ENCODE measurements at places on chromosomes 11 and 22.

- no peak for DNase-seq
Measured at GRCh38 chr11:60957188-60957587, 5.2 kb upstream of the SLC15A3 start.

- DNase-seq: no peak
Measured at GRCh38 chr11:121958971-121959325, 157.1 kb downstream of the BLID start.

DNA sequence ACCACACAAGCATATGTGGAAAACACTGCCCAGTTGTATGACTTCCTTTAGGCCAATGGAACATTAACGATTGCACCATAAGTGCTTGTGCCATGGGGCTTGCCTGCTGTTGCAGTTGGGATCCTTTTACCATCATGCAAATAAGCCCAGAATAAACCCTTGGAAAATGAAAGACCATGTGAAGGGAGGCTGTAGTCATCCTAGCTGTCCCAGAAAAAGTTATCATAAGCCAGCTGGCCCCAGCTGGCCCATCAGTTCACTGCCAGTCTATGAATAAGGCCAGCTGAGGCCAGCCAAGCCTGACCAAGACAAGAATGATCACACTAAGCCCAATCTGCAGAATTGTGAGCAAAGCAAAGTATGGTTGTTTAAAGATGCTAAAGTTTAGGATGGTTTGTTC lies 253.9 kb upstream of the ARHGAP20 start:
- no peak for DNase-seq

DNA sequence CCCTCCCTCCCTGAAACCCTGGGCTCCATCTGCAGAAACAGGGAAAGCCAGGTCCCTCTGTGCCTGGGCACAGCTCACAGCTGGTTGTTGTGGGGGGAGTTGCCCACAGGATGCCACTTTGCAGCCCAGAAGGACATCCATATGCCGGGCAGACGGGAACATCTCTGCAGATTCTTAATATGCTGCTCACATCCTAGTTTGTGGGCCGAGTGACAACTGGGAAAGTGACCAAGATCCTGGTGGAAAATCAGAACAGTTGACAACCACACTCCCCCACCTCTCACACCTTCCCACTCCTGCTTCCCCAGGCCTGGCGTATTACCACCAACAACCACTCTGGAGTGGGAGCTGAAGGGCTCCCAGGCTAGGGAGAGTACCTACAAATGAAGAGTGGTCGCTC lies 7.3 kb upstream of the SCGB1A1 start:
- no peak for DNase-seq

DNA sequence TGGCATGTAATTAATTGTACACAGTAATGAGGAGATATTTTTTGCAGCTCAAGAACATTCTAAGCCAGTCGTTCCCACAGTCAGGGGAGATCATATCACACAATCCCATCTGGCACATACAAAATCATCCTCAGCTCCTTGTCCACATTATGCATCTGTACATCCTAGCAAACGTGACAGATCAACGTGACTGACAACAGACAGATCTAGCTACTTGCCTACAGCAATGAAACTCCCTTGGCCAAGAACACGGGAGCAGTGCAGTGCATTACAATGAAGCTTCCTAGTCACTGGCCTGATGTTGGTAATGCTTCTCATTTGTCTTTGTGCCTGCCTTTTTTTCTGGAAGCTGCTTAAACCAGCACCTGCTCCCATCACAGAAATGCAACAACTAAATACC lies 24.5 kb upstream of the GUCY1A2 start:
- DNase-seq: no peak

- DNase-seq: no peak
Measured at GRCh38 chr11:64359712-64360445, 917 bp downstream of the RPS6KA4 start.

- DNase-seq: no peak
Measured at GRCh38 chr11:123174196-123175183, 20.6 kb downstream of the CLMP start.

DNA sequence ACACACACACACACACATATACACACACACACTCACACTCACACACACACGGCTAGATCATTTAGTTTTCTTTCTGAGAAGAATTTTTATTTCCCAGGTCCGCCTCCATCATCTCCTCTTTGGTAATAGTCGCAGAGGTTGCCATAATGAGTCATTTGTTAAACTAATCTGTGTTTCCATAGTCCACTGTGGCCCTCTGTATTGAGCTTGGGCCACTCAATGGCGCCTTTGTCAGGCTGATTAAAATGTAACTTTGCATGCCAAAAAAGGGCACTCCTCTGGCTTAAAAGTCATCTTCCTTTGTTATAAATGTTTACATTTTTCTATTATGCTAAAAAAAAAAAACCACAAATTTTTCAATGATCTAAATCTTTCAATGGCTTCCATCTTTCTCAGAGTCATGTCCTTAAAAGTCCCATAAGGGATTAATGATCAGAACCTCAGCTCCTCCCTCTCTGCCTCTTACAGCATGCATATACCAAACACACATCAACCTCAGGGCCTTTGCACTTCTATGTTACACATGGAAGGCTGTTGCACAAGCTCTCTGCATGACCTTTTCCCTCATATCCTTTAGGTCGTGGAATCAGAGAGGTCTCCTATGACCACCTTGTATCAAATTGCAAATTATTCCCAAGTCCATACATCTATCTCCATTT lies 35.3 kb downstream of the EHF start:
- DNase-seq: no peak

- DNase-seq: no peak
Measured at GRCh38 chr11:17777086-17777737, 42.6 kb downstream of the KCNC1 start.

DNA sequence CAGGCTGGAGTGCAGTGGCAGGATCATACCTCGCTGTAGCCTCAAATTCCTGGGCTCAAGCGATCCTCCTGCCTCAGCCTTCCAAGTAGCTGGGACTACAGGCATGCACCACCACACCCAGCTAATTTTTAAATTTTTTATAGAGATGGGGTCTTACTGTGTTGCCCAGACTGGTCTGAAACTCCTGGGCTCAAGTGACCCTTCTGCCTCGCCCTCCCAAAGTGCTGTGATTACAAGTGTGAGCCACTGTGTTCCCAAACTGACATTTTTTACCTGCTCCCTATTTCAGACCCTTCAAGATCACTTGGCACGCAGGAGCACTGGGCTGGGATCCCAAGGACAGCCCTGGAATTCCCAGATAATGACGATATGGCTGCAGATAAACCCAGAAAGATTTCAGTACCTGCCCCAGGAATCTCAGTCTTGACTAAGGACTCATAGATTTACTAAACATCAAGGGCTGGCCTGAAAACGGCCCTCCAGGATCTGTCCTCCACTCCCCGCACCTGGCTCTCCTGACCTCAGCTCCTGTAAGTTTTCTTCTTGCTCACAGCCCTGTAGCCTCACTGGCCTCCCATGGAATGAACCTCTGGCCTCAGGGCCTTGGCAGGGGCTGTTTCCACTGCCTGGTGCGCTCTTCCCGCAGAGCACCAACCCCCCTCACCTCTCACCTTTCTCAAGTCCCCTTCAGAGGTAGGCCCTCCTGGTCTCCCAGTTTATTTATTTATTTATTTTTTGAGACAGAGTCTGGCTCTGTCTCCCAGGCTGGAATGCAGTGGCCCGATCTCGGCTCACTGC lies 3.6 kb upstream of the CSNK1E start:
- DNase-seq: no peak

DNA sequence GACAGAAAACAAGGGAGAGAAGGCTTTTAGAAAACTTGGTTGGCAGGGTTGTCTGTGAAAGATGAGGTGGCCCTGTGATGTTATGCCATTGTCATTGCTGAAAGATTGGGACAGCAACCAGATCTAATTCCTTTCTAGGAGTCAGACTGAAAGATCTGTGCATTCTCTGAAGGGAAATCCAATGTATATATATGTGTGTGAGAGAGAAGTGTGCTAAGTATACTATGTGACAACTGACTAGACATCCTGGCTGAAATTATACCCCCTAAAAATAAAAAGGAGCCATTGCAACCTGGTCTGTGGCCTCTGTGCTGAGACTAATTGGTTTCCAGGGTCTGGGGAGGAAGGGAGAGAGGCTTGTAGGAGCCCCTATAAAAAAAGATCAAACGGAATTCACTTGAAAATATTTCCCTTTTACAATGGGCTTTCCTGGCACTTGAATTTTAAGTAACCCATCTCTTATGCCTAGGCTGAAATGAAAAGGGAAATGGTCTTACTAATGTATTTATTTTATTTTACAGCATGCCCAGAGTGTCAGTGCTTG lies 1.2 kb upstream of the MPPED2 start:
- DNase-seq: no peak

DNA sequence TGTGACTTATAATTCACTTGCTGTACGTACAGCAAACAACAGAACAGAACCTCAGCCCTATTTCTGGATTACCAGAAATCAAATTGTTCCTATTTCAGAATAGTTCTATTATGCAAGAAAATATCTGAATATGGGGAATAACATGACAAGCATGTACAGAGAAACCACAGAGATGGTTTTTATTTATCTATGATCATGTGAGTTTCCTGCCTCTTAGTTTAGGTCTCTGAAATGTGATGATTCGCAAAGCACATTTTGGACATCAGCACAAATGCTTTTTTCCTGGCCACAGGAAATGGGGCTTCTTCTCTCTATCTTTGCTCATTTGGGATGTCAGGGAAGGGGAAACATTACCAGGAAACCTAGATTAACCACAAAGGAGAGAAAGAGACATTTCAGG lies 266.7 kb upstream of the CTSC start:
- no peak for DNase-seq

DNA sequence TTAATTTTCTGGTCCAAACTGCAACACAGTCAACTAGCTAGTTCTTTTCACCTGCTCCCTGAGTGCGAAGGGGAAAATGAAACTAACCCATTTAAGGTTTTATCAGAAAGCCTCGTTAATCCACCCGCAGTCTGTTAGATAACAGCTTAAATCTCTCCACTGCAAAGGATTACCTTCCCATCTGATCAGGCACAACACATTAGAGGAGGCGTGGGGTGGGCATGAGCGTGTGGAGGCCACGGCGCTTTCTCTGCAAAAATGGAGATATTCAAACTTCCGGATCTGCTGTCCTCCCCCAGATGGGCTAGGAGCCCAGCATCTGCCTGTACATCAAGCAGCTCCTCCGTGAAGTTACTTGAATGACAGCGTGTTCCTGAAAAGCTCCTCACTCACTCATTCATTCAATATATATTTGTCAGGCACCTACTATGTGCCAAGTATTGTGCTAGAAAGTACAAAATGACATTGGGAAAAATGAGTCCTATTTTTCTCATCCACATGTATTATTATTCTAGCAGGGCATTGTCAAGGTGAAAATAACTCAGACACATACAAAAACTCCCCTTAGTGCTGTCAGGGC lies 13.5 kb upstream of the ANKK1 start:
- no peak for DNase-seq

GRCh38 chr11:129969920-129970319 lies 32.7 kb downstream of the PRDM10 start:
- DNase-seq: no peak

GRCh38 chr22:27312966-27313855 lies 488.3 kb downstream of the MN1 start:
- DNase-seq: no peak

- no peak for DNase-seq
Measured at GRCh38 chr11:96215110-96215782, 127.7 kb downstream of the MAML2 start.

DNA sequence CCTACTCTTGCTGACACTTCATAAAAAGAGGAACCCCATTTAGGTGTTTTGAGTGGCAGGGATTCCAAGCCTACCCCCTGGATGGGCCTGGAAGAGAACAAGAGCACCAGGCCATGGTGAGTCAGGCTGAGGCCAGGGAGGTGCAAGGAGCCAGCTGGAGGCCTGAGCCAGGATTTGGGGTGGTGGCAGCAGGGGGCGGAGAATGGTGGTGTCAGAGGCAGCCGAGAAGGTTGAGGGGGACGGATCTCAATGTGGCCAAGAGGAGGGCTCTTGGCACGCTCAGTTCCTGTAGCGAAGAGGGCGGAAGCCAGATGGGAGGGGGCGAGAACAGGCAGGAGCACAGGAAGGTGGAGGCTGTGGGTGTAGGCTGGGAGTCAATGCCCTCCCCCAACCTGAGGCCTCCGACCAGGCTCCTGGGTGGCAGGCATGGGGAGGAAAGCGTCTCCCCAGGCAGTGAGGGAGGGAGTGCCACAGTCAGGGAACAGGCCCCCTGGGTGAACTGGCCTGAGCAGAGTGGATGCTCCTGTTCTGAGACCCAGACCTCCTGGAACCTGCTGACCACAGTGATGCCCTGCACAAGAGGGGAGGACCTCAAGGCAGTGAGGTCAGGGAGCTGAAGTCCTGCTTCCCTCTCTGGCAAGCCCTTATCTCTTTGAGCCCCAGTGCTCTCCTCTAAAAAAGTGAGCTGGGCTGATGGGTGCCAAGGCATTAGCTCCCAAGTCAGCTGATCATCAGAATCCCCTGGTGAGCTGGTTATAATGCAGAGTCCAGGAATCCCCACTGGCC lies 13.9 kb downstream of the RTN4RL2 start:
- no peak for DNase-seq

DNA sequence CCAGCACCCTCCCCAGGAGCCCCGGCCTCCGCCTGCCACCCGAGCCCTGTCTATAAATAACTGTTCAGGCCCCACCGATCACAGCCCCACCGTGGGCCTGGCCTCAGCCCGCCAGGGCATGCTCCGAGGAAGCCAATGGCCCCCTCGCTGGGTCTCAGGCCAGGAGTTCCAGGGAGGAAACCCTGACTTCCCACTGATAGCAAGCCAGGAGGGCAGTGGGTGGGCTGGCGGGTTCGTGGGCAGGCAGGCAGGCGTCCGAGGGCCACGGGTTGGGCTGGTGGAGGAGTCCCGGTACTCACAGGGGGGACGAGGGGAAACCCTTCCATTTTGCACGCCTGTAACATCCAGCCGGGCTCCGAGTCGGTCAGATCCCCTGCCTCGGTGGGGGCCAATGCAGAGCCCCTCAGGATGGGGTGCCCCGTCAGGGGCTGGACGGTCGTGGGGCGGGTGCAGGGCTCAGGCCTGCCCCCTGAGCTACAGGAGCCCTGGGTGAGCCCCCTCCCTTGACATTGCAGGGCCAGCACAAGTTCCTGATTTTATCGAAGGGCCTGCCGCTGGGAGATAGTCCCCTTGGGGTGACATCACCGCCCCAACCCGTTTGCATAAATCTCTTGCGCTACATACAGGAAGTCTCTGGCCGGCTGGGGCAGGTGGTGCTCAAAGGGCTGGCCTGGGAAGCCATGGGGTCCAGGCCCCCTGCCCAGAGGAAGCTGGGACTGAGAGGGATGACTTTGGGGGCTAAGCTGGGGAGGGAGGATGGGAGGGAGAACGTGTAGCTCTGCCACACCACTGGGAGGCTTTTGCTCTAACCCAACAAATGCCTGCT lies at the start of gene SPI1:
Gene SPI1, minus strand, starts transcription at position 538 of the 826 bp plus-strand sequence. Its CDS starts 194 bp downstream, at position 344.
- no peak for DNase-seq

DNA sequence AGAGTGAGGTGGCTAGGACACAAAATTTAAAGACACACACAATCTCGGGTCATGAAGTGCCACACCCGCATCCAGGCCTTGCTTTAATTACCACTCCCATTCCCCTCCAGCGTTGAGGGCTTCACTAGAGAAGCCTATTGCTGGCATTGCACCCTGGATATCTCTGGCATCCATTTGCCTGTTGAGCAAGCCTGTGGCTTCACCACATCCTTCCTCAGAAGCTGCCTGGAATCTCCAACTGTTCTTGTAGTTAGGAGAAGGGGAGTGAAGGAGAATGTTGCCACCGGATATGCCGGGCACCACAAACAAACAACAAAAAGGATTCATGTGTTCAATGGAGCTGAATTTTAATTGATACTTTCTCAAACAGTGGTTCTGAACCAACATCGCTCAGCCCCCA lies 34.4 kb upstream of the RCN1 start:
- DNase-seq: no peak

- no peak for DNase-seq
Measured at GRCh38 chr11:111305876-111306275, 7.5 kb downstream of the POU2AF3 start.

- no peak for DNase-seq
Measured at GRCh38 chr22:49112661-49113626, 714.7 kb downstream of the BRD1 start.
